ENCODE measurements at places on chromosomes 2 and 18. TPM values are rescaled to one million over a fixed set of nuclear protein-coding genes. Genes with fewer than 3 reads are reported as not detected.

GRCh38 chr2:152781175-152781574, 62.8 kb downstream of the ARL6IP6 start:
- no peak for DNase-seq

DNA sequence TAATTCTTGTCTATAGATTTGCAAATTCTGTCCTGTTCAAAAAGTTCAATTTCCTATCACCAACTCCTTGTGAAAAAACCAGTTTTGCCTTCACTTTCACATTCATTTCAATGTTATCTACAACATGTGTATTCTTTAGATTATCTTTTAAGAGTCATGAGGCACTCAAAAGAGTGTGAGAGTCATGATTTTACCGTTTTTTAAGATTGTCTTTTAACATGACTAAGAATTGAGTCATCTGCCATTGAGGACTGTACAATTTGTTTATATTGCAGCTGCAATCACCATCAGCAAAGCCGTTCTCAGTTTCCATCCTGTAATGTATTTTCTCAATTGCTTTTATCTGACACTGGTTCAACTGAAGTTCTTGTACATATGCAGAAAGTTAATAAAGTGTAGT, 275.8 kb downstream of the LNPK start:
- DNase-seq: no peak

DNA sequence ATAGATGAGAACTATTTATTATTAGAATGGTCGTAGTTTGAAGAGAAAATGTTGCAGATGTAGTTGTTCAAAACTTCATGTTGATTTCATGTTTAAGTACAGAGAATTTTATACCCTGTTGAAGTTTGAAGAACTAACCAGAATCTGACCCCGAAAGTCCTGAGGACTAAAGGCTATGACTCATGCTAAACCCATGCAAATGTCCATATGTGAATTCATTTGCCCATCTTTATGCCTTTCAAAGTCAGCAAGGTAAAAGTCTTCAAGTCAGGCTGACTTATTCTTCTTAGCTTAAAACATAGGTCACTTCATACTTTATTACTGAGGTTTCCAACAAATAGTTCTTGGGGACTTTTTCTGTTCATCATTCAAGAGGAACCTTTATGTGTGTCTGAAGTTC, 185.5 kb downstream of the CCDC85A start:
- DNase-seq: no peak

GRCh38 chr2:30752811-30753210, 54.4 kb downstream of the CAPN13 start:
- no peak for DNase-seq

DNA sequence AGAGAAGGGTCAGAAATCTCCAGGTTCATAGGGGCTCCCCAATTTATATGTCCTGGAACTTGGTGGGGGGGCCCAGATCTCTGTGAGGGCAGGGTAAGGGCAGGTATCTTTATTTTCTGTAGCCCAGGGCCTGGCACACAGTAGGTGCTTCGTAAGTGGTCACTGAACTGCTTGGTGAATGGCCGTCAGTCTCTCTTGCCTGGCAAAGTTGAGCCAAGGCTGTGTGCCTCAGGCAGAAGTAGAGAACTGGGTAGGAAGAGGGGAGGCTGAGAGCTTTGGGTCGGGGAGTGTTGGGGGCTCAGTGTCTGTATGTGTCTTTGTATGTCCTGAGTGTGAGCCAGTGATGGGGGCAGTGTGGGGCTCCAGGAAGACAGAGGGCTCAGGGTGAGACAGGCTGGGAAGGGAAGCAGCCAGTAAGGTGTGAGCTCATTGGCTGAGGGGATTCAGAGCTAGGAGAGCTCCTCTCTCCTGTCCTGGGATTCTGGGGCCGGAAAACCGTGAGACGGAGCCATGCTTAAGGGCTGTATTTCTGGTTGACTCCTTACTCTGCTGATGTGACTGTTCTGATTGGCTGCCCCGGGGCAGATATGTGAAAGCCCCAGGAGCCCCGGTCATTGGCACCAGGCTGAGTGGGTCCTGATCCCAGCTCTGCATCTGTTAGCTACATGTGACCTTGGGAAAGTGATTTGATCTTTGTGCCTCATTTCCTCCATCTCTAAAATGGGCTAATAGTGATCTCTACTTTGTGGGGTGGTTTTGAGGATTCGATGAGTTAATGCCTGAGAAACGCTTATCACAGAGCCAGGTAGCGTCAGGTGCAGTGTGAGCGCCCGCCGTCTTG, 30.3 kb downstream of the STEAP3 start:
- DNase-seq: no peak

DNA sequence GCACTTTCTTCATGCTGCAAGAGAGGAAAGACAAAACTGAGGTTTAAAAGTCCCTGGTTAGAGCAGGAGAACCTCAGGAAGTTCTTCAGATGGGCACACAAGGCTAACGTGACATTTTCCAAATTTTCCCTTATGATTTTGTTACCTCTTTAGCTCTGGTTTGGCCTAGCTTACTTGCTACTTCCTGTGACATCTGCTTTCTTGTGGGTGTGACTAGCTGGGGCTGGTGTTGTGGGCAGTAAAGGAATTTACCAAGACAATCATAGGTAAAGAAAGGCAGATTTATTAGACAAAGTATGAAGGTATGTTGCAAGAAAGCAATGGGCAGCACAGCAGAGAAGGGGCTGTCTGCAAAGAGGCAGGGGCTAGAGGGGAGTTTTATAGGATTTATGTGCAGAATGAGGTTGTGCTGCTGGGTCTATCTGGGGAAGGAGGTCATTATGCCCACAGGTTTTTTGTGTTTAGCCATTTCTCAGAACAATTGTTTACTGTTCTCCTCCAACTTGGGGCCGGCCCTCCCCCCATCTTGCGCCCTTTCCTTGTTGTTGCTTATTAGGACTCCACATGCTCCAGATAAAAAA, 6.7 kb upstream of the TNP1 start:
- DNase-seq: no peak

DNA sequence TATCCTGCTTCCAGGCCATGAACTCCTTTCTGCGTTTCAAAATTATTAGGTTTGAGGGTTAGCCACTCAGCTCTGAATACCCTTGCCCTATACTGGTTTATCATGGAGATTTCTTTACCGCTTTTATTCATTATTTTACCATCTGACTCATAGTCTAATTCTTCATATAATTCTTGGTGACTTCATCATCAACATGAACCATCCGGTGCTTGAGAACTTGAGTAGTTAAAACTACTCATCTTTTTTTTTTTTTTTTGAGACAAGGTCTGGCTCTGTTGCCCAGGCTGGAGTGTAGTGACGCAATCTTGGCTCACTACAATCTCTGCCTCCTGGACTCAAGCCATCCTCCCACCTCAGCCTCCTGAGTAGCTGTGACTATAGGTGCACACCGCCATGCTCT, 94.2 kb upstream of the LHCGR start:
- no peak for DNase-seq

- DNase-seq: no peak
These were observed 66.4 kb downstream of the NEDD4L start for GRCh38 chr18:58110398-58110797.

DNA sequence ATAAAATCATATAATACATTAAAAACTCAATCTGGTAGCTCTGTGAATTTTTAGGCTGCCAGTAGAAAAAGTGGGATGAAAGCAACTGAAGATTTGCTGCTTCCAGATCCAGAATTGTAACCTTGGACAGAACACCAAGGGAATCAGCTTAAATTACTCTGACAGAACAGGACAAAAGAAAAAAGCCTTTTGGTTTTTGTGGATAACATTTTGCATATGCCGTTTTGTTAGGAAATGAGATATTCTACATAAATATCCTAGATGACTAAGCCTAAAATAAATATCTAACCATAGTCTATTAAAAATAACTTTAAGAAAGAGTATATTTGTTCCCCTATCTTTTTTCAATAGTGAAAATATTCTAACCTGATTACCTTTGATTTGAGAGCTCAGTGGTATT, 148.7 kb upstream of the DOCK10 start:
- DNase-seq: no peak

Gene MAP2
- 42.1 TPM for total RNA-seq

Gene RAPGEF4
- total RNA-seq: 12.6 TPM

DNA sequence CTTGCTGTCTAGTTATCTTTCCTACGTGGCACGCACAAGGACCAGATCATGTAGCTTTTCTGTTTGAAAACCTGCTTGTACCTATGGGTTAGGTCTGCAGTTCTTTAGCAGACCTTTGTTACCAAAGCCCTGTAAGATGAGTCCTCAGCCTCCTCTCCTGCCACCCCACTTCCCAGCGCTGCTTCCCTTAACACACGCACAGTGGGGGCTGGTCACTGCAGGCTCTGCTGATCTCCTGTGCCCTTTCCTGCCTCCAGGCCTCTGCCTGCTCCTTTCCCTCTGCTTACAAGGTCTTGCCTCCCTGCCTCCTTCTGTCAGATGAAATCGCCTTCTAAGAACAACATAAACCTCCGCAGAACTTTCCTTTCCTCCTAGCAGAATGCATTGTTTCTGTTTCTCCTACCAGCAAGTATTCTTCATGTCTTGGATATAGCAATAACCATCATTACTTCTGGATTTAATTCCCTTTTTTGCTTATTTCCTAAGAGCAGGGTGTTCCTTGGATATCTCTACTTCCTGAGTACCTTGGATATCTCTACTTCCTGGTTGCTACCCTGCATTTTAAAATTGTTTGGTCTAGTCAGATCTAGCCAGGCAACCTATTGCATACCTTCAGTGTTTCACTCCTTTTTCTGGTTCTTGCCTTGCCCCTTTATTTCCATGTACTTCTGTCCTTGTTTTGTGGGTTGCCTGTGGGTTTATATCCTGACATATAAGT, 159.6 kb upstream of the ALPP start:
- DNase-seq: no peak

DNA sequence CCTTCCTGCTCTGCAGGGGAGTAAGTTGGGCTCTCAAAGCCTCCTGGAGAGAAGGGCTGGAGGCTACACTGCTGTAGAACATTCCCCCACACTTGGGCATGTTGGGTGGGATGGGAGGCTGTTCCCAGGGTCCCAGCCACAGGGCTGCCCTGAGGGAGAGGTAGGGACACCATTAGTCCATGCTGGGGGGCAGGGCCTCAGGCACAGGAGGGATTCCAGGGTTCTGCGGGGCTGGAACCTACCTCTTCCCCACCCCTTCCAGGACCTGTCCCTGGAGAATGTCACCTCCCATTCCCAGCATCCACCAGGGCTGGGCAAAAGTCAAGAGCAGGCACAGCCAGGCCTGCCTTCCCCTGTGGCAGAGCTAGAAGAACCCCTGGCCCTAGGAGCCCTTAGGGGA, 6.9 kb upstream of the ADRA2B start:
- DNase-seq: no peak

Gene FBLN7
- total RNA-seq: 1.00 TPM

- DNase-seq: no peak
These were observed 295.5 kb downstream of the ZNF521 start for GRCh38 chr18:25056429-25056828.

- DNase-seq: no peak
These were observed 154.9 kb downstream of the ATAD2B start for GRCh38 chr2:23772056-23772455.

GRCh38 chr2:216603010-216603883, 30.0 kb upstream of the IGFBP2 start:
- DNase-seq: no peak

GRCh38 chr2:135694711-135695110, 46.9 kb upstream of the UBXN4 start:
- no peak for DNase-seq

Gene ALPG
- not detected for total RNA-seq

DNA sequence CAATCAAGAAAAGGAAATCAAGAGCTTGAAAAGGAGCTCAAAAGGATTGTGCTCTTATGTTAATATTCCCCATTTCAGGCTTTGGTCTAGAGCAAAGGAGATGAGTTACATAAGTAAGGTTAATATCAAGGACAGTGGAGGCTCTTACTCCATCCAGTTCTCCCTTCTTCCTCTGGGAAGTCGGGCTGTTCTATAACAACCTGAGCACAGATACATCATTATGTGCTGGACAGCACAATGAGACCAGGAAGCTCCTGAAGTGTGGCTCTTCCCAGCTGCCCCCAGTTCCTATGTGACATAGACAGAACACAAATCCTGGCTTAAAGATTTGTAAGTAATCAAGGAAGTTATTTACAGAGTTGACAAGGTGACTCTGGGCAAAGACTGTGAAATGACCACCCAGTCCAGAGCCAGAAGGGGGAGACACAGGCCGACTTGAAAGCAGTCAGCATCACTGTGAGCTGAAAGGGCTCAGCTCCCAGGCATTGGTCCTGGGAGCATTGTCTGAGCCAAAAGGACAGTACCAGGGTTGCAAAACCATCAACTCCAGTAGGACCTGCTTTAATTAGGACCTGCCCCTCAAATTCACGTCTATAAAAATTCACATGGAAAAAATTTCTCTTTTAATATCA, 917.6 kb upstream of the ACVR2A start:
- DNase-seq: no peak

Gene SH3BP4
- 9.1 TPM for total RNA-seq

Gene CPO
- total RNA-seq: not detected

Gene ONECUT2
- 0.22 TPM for total RNA-seq
